COR-L47 (cell line): ENCODE measurements at places on chromosomes 13 and 19.

- no peak for DNase-seq
These were observed 18.1 kb downstream of the MCF2L start for GRCh38 chr13:112986946-112987681.

GRCh38 chr19:1650650-1651567 is 1.5 kb downstream of the TCF3 start:
- DNase-seq = peak; percentile 19

GRCh38 chr13:52944697-52945096 is 83.9 kb upstream of the OLFM4 start:
- no peak for DNase-seq

DNA sequence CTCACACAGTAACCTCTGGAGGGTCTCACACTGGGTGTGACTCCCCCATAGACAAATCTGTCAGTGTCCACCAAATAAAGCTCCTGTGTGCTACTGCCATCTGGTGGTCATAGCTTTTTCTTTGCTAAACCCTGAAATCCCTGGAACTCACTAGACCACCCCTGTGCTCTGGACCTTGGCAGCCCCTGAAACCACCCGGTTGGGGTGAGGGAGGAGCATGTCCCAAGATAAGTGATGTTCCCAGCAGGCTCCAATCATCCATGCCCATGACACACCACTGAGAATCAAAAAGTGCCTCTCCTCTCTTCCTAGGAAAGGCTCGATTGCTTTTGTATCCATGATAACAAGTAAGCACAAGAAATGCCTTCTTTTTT is 6.5 kb upstream of the HSD17B14 start:
- DNase-seq = peak; percentile 20

GRCh38 chr19:1491849-1492170 is 829 bp downstream of the REEP6 start:
- DNase-seq = no peak
